ENCODE measurements at places on chromosomes 1 and 21. TPM values are rescaled to one million over a fixed set of nuclear protein-coding genes. Genes with fewer than 3 reads are reported as not detected.

Gene CFAP141
- not detected for polyA plus RNA-seq

Gene C1QB
- polyA plus RNA-seq: not detected

Gene AMY2B
- 42.9 TPM for polyA plus RNA-seq

Gene RHBDL2
- polyA plus RNA-seq: 0.21 TPM

Gene TMEM50A
- 248 TPM for polyA plus RNA-seq

Gene LPAR3
- polyA plus RNA-seq: 5.1 TPM

Gene TNFSF4
- polyA plus RNA-seq: 1.4 TPM

Gene CLDN8
- polyA plus RNA-seq: not detected

Gene LCE2A
- not detected for polyA plus RNA-seq

Gene RGS7
- not detected for polyA plus RNA-seq

Gene LMX1A
- polyA plus RNA-seq: not detected

Gene FAM78B
- 0.57 TPM for polyA plus RNA-seq

Gene HHAT
- polyA plus RNA-seq: 6.1 TPM

GRCh38 chr1:162988869-162989268 is 80.3 kb upstream of the RGS4 start:
- H3K36me3 ChIP-seq: no peaks in the 10 kb centered on the region
- no peak for DNase-seq
- H3K27me3 ChIP-seq: no peaks in the 10 kb centered on the region
- no peak overlapping the region for H3K27ac ChIP-seq

GRCh38 chr1:220775240-220775853 is 11.4 kb upstream of the MTARC1 start:
- no peak overlapping the region for H3K27ac ChIP-seq
- no peaks in the 10 kb centered on the region for H3K27me3 ChIP-seq
- no peak overlapping the region for H3K4me3 ChIP-seq

GRCh38 chr21:18950045-18950740 is 546.6 kb upstream of the TMPRSS15 start:
- no peak for DNase-seq
- no peak overlapping the region for H3K4me3 ChIP-seq
- H3K27me3 ChIP-seq: no peaks in the 10 kb centered on the region
- H3K27ac ChIP-seq: no peak overlapping the region
- no peaks in the 10 kb centered on the region for H3K36me3 ChIP-seq

DNA sequence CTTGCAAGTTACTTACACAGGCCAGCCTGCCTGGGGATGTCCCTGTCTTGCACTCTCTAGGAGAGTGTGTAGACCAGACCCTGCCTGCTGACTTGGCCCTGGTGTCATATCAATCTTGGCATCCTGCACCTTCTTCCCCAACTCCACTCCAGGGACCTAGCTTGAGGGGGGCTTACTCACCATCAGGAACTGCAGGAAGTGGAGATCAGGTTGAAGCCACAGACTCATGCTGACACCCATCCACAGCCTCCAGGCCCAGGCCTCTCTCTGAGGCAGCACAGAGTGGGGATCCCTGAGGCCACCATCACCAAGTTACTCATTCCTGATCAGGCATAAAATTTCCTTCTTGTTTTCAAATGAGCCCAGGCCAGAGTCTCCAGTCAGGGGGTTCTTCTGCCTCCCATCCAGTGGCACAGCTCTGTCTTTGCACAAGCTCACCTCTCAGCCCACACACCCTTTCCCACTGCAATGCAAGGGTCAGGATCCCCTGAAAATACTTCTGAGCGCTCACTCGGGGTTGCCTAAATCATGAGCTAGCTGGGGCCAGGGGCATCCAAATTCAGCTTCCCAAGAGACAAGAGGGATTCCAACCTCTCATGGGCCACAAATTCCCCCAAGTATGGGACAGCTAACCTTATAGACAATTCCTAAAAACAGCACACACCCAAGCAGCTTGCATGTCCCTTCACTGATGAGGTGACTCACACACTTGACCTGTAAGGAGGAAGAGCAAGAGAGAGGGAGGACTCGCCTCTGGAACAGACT is 33.5 kb downstream of the CSMD2 start:
- H3K4me1 ChIP-seq: no peaks in the 10 kb centered on the region
- H3K27me3 ChIP-seq: no peaks in the 10 kb centered on the region
- DNase-seq: no peak
- H3K4me3 ChIP-seq: no peak overlapping the region
- no peaks in the 10 kb centered on the region for H3K36me3 ChIP-seq

GRCh38 chr1:103517380-103518047 is 8.0 kb upstream of the RNPC3 start:
- no peak overlapping the region for H3K27ac ChIP-seq
- H3K4me3 ChIP-seq: no peak overlapping the region
- H3K27me3 ChIP-seq: no peaks in the 10 kb centered on the region
- H3K4me1 ChIP-seq: no peaks in the 10 kb centered on the region
- DNase-seq: no peak

GRCh38 chr21:37974081-37974480 is 57.8 kb upstream of the KCNJ6 start:
- H3K4me1 ChIP-seq: no peaks in the 10 kb centered on the region
- no peak for DNase-seq
- H3K4me3 ChIP-seq: no peak overlapping the region
- H3K27ac ChIP-seq: no peak overlapping the region
- no peaks in the 10 kb centered on the region for H3K36me3 ChIP-seq

DNA sequence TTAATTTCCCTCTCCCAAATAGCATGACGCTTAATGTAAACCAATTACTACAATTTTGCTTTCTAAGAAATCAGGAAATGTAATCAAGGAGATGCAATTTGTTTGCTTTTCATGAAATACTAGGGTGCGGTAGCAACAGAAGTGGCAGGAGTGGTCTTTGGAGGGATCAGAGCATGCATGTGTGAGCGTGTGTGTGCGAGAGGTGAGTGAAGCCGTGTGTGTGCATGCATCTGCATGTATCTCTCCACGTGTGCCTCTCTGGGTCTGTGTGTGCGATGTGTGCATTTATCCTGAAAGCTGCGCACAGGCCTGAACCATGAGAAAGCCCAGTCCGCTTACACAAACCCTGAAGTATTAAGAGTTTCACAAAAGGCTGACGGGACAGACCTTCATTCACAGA is 249.8 kb upstream of the C1orf174 start:
- H3K36me3 ChIP-seq: no peaks in the 10 kb centered on the region
- no peaks in the 10 kb centered on the region for H3K4me1 ChIP-seq
- DNase-seq: no peak
- H3K27me3 ChIP-seq: no peaks in the 10 kb centered on the region
- no peak overlapping the region for H3K27ac ChIP-seq

DNA sequence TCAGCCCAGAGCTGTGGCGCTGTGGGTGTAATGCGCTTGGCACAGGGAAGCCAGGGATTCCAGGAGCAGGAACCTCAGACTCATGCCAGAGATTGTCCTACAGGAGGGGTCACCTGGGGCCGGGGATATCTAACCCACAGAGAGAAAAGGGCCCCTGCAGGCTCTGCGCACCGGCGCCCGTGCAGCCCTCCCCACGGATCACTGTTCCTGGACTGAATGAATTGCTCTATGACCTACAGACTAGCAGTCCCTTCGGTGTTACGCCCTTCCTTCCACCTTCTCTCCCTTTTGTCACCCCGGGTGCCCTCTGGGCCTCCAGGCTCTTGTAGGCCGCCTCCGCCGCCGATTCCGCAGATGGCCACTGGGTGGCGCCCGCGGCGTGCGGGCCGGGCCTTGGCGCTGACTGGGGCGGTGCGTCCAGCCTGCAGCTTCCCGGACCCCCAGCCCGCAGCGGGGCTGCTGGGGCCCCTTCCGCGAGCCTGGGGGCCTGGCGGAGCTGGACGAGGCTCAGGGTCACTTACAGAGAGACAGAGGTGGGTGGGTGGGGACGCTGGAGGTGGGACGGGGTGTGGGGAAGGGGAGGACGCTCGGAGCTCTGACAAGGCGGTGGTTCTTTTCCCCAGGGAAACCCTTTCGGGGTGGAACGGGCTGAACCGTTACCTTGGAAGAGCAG is 101.3 kb downstream of the IER5 start:
- no peaks in the 10 kb centered on the region for H3K36me3 ChIP-seq
- peaks cover 12% of the 10 kb centered on the region for H3K27me3 ChIP-seq
- peak; percentile 69 for DNase-seq
- H3K27ac ChIP-seq: no peak overlapping the region
- peak overlapping the region; percentile 29 for H3K4me3 ChIP-seq
- H3K4me1 ChIP-seq: no peaks in the 10 kb centered on the region

DNA sequence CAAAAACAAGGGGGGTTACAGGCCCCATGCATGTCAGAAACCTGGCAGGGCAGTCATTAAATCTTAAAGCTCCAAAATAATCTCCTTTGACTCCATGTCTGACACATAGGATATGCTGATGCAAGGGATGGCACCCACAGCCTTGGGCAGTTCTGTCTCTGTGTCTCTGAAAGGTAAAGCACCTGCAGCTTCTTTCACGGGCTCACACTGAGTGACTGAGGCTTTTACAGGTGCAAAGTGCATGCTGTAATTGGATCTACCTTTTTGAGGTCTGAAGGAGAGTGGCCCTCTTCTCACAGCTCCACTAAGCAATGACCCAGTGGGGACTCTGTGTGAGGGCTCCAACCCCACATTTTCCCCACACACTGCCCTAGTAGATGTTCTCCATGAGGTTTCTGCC is 1309.0 kb upstream of the B3GALT2 start:
- DNase-seq: no peak
- H3K4me1 ChIP-seq: no peaks in the 10 kb centered on the region
- no peaks in the 10 kb centered on the region for H3K36me3 ChIP-seq
- no peaks in the 10 kb centered on the region for H3K27me3 ChIP-seq

DNA sequence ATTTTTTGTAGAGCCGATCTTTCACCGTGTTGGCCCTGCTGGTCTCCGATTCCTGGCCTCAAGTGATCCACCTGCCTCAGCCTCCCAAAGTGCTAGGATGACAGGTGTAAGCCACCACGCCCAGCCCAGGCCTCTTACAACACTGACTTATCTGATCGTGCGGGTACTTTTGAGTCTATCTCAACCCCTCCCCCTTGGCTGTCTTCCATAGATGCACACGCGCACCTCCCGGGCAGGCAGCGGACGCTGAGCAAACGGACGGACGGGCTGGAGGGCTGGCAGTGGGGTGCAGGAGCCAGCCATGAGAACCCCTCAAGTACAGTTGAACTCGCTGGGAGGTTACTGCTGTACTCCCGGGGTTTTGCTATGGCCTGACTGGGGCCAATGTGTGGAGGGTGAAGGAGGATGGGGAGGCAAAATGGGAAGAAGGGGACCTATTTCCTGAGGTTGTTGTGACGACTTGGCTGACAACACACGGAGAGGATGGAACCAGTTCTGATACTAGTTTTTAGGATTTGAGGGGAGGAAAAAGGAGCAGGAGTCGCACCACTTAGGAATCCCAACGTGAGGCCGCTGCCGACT is 959 bp downstream of the CD58 start:
- peaks cover 24% of the 10 kb centered on the region for H3K4me1 ChIP-seq
- H3K4me3 ChIP-seq: peak overlapping the region; percentile 59
- peak overlapping the region; percentile 86 for H3K27ac ChIP-seq
- H3K36me3 ChIP-seq: no peaks in the 10 kb centered on the region

Measured in cardiac muscle cell (in vitro differentiated cells and primary cell).